ENCODE measurements at places on chromosomes 7 and 10. TPM values are rescaled to one million over a fixed set of nuclear protein-coding genes. Genes with fewer than 3 reads are reported as not detected.

DNA sequence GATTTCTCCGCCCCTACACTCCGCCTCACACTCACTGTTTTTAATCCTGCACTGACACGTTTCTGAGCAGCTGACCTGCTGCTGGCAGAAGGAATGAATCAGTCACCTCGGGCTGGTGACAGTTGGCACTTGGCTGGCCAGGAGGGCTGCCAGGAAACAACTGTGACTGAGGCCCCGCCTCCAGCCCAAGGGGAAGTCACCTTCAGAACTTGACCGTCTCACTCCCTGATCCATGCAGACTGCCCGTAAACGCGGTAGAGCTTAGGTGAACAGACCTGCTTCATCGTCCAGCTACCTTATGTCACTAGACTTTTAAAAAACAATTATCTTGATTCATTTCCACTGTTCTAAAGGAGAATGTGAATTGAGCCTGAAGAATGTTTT is 107.5 kb downstream of the DOCK1 start:
- DNase-seq, result peak; percentile 37

- DNase-seq, result no peak
These were observed 45.1 kb upstream of the CDK14 start for GRCh38 chr7:90551036-90551435.

- DNase-seq, result no peak
These were observed 19.6 kb upstream of the CDCA7L start for GRCh38 chr7:21965291-21965690.

SCART1 gene
- total RNA-seq, result 1.3 TPM

TBL2 gene
- 56.4 TPM for total RNA-seq

- DNase-seq, result no peak
These were observed 5.1 kb downstream of the UNCX start for GRCh38 chr7:1237704-1238255.

XRCC2 gene
- 10.3 TPM for total RNA-seq

OR2A5 gene
- total RNA-seq, result not detected

DNA sequence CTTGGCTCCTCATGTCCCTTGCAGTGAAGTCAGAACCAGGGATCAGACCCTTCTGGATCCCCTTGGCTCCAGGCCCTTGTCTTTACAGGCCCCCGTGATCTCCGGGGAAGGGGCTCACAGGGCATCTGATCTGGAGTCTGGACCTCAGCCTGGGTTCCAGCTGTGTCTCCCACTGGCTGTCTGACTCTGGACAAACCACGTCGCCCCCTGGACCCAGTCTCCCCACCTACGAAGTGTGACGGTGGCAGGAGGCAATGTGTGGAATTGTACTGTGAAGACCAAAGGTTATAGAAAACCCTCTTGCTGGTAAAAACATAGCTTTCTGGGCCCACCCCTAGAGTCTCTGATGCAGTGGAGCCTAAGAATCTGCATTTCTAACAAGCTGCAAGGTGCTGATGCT is 15.5 kb upstream of the C10orf71 start:
- no peak for DNase-seq

HTR5A gene
- total RNA-seq, result not detected

MYL7 gene
- total RNA-seq, result not detected

Data from epithelial cell of proximal tubule (primary cell).